HTR-8/SVneo (cell line): ENCODE measurements at places on chromosomes 1 and 21.

DNA sequence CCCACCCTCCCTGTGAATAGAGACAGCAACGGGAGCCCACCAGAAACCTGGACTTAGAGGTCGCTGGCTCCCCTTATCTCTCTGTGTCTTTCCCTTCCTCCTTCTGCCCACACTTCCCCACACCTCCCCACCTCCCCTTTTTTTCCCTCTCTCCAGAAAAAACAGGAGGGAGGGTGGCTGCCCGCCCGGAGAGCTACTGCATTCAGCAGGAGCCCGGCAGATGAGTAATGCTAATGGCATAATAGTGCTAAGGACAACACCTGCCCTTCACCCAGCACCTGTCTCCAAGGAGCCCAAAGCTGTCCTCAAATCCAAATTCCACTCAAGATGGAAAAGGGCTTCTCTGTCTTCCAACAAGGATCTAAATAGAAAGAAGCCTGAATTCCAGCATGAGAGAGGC lies 11.4 kb upstream of the PRELP start:
- no peak for DNase-seq

GRCh38 chr1:43786201-43786958 lies 79.0 kb downstream of the ST3GAL3 start:
- DNase-seq, result no peak

GRCh38 chr1:208910161-208910560 lies 666.0 kb upstream of the PLXNA2 start:
- DNase-seq, result no peak

- no peak for DNase-seq
These were observed 9.7 kb upstream of the ADGRB2 start for GRCh38 chr1:31773861-31774260.

DNA sequence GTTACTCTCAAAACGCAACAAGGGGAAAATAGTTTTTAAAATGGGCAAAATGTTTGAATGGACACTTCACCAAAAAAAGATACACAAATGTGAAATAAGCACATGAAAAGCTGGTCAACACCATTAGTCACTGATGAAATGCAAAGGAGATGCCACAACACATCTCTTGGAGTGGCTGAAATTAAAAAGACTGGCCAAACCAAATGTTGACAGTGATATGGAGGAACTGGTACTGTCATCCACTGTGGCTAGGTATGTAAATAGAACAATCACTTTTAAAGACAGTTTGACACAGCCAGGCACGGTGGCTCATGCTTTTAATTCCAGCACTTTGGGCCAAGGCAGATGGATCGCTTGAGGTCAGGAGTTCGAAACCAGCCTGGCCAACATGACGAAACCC lies 91.1 kb downstream of the POFUT2 start:
- no peak for DNase-seq

- peak; percentile 80 for DNase-seq
These were observed 9.6 kb downstream of the RAB42 start for GRCh38 chr1:28601696-28602095.

- DNase-seq, result no peak
These were observed 49.3 kb downstream of the CDC42BPA start for GRCh38 chr1:227268943-227269342.

DNA sequence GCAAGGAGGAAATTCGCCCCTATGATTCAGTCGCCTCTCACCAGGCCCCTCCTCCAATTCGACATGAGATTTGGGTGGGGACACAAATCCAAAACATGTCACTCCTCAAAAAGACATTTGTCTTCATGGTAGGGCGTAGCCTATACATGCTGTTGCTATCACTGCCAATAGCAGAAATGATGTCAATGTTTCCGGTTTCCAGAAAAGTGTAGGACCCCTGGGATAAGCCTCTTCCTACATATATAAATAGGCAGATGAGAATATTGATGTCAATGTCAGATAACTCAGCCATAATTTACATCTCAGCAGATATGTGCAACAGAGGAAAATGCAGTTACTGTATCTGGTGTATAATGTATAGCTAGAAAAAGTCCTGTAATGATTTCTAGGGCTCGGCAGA lies 16.7 kb downstream of the LRRC3 start:
- no peak for DNase-seq

DNA sequence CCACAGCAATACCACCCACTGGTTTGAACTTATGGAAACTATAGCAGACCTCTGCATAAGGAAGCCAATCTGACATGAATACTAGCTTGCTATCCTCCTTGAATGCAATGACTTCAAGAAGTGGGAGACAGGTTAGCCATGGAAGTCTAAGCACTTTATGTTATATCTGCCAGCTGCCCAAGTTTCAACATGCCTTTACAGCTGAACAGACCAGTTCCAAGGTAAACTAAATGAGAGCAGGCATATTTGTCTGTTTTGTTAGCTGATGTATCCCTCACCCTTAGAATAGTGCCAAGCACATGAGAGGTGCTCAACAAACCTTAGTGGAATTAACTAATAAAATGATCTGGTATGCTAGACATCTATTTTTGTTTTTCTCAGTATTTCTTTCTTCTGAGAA lies 65.1 kb downstream of the ALG14 start:
- DNase-seq, result no peak

- DNase-seq, result no peak
These were observed 17.6 kb downstream of the ESRRG start for GRCh38 chr1:216705676-216706075.

- peak; percentile 8 for DNase-seq
These were observed 488 bp downstream of the SLC35D1 start for GRCh38 chr1:67053535-67053784.

DNA sequence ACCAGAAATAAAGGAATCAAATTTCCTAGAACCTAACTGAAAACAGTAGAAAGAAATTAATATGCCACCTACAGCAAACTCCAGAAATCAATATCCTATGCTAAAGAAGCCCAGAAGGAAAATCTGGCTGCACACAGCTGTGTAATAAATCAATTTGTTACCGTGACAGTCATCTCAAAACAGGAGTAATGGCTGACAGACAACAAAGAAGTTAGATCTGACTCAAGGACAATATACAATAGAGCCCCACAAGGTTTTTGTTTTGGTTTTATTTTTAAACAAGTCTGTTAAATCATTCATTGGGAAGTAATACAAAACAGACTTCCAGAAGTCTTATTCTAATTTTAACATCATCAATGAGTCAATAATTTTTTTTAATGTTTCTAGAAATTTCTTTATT lies 168.4 kb downstream of the RERE start:
- no peak for DNase-seq

GRCh38 chr1:151145304-151146071 lies 943 bp downstream of the SEMA6C start:
- no peak for DNase-seq

- DNase-seq, result no peak
These were observed 96.6 kb upstream of the TNR start for GRCh38 chr1:175839779-175840669.

DNA sequence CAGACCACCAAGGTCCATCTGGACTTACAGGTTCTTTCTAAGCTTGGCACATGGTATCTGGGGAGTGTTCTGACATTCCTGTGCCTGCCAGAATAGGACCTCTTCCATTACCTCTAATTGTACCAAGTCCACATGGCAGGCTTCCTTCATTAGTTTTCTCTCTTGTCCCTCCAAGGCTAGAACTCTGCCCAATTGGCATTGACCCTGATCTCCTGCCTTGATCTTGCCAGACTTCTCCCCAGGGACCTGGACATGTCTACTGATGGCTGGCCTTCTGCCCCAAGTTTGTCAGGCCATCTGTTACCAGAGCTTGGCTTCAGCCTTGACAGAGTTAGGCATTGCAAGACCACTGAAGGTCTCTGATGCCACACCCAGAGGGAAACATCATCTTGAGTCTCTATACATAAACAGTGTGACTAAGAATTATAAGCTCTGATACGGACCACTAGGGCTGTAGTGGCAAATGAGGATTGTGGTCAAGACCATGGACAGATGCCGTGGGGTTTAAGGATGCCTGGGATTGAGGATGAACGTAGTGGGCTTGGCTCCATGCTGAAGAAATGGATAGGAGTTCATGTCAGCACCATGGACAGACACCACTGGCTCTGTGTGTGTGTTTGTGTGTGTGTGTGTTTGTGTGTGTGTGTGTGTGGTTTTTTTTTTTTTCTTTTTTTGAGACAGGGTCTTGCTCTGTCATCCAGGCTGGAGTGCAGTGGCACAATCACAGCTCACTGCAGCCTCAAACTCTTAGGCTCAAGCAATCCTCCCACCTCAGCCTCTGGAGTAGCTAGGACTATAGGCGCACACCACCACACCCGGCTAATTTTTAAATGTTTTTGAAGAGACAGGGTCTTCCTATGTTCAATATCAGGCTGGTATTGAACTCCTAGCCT lies 19.5 kb upstream of the PSMB2 start:
- DNase-seq, result no peak

GRCh38 chr1:156794506-156795373 lies 21.9 kb downstream of the SH2D2A start:
- no peak for DNase-seq

- DNase-seq, result no peak
These were observed 19.3 kb downstream of the MIIP start for GRCh38 chr1:12038356-12039163.

DNA sequence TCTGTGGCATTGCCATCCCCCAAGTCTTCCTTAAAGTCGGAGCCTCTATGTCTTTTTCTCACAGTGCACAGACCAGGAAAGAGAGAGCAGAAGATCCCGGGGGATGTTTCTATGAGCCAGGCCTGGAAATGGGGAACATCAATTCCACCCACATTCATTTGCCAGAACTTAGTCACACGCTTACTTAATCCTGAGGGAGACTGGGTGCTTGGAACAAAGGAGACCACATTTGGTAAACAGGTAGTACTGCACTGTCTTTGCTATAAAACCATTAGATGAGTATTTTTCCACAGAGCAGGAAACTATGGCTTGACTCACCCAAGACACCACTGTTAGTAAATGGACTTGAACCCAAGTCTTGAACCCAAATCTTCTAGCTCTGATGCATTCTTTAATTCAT lies 60.7 kb upstream of the CTTNBP2NL start:
- DNase-seq, result no peak

DNA sequence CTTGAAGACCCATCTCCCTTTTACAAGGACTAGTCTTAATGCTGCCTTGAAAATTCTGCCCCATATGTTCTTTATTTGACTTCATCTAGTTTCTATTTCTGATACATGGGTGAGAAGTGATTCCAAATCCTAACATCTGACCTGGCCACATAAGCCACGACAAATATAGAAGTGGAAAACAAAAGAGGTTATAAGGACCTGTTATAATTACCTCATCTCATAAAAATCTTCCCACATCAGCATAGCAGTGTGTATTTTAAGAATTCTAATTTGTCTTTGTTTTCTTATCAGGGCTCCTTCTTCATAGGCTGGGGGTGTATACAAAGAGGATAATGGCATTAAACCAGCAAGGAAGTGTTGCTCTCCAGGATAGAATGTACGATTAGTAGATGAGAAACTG lies 1007.4 kb downstream of the TTLL7 start:
- DNase-seq, result no peak

- no peak for DNase-seq
These were observed 65.2 kb downstream of the GBP6 start for GRCh38 chr1:89429062-89429461.

DNA sequence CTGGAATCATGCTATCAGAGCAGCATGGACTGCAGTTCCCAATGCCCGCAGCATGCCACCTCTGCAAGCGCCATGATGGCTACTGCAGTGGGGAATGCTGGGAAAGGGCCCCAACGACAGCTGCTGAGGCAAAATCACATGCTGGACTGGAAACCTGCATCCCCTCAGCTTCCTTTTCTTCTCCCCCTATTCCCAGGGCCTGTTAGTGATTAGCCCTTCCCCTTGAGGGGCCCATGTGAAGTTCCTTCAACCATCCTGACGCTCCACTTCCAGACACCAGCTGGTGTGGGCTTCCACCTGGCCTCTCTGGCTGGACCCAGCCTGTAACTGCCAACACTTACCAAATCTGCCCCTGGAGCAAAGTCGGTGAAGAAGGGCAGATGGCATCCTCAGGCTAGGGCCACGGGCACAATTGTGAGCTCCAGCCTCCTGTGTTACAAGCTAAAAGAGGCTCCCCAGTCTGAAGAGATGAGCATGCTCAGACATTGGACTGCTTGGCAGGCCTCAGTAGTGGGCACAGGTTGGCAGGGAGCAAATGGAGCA lies 22.1 kb upstream of the SDC3 start:
- DNase-seq, result no peak

- DNase-seq, result no peak
These were observed 72.6 kb upstream of the SDC3 start for GRCh38 chr1:30981172-30981571.

DNA sequence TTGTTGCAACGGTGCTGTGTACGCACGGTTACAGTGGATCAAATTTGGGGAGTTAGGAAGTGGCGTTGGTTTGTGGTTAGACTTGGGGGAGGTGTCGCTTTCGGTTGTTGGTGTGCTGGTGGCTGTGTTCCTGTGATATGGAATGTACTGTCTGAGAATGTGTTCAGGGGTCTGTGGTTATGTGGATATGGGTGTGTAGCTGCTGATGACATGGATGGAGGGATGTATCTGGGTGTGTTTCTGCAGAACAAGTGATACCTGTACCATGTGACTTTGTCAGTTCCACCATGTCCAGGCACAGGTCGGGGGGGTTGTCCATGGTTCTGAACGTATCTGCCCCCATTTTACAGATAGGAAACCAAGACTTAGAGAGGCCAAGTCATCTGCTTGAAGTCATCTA lies 22.7 kb downstream of the PAX7 start:
- DNase-seq, result no peak

- peak; percentile 84 for DNase-seq
These were observed 20.7 kb upstream of the LGALS8 start for GRCh38 chr1:236502972-236503639.

- peak; percentile 67 for DNase-seq
These were observed 37.0 kb upstream of the PUM1 start for GRCh38 chr1:31102501-31102950.

DNA sequence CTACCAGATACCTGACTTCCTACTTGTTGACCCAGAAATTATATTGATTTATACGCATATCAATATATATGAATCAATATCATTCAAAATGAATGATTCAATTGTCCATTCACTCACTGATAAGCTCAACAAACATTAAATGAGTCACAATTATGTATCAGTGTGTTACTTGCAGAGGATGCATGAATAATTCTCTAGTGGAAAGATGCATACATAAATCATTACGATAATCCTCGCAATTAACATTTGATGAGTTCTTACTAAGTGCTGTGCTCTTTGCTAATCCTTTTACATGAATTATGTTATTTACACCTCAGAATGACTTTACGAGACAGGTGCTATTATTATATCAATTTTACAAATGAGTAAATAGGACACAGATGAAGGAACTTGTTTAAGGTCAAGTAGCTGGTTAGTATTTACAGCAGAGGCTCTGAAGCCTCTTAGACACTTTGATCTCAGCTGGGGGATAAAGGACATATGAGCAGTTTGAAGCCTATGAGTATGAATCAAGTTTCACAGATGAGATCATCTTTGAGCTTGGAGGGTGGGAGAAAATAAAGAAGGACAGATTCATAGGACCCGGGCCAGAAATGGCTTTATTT lies 112.8 kb upstream of the ADAMTS5 start:
- DNase-seq, result no peak

- no peak for DNase-seq
These were observed 26.1 kb downstream of the ARMH1 start for GRCh38 chr1:44700573-44700972.
